ENCODE measurements at places on chromosomes 11 and 22.

DNA sequence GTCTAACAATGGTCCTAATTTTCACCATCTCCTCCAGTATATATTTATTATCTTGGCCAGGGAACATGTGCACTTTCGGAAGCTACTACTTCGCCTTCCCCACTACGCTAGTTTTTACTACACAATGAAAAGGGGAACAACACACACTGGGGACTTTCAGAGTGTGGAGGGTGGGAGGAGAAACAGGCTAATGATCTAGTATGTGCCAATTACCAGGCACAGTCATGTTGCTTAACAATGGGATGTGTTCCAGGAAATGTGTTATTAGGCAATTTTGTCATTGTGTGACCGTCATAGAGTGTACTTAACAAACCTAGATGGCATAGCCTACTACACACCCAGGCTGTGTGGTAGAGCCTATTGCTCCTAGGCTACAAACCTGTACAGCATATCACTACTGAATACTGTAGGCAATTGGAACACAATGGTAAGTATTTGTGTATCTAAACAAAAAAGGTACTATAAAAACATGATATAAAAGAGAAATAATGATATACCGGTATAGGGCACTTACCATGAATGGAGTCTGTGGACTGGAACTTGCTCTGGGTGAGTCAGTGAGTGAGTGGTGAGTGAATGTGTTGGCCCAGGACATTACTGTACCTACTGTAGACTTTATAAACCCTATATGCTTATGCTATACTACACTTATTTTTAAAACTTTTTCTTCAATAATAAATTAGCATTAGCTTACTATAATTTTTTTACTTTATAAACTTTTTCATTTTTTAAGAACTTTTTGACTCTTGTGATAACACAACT lies 20.1 kb upstream of the CUL5 start:
- DNase-seq, result no peak

DNA sequence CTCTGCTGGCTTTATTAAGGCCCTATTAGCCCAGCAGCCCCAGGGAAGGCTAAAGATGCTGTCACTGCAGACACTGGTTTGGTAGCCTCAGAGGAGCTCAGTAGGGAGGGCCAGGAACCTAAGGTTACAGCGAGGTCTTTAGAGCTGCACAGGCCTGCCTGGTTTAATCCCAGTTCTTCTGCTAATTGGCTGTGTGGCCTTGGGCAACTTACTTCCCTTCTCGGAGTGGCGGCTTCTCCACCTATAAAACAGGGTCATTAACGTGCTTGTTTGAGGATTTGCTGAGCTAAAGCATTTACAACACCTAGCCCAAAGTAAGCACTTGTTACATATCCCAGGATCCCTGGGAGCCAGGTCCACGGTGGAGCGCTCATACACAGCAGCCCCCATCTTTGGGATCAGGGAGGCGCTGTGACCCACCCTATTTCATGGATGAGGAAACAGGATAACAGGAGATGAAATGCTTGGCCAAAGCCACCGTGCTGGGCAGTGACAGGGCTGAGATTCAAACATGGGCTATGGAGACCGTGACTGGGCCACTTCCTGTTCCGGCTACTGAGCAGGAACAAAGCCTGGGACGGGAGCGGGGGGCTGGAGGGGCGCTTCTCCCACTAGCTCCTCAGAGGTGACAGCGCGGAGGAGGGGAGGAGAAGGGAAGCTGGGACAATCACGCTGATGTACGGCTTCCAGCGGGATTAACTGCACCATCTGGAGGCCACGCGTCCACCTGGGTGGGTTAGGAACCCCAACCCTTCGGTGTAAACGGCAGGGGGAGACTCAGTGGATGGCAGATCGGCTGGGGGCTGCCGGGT lies 61.5 kb downstream of the IGLL1 start:
- no peak for DNase-seq

DNA sequence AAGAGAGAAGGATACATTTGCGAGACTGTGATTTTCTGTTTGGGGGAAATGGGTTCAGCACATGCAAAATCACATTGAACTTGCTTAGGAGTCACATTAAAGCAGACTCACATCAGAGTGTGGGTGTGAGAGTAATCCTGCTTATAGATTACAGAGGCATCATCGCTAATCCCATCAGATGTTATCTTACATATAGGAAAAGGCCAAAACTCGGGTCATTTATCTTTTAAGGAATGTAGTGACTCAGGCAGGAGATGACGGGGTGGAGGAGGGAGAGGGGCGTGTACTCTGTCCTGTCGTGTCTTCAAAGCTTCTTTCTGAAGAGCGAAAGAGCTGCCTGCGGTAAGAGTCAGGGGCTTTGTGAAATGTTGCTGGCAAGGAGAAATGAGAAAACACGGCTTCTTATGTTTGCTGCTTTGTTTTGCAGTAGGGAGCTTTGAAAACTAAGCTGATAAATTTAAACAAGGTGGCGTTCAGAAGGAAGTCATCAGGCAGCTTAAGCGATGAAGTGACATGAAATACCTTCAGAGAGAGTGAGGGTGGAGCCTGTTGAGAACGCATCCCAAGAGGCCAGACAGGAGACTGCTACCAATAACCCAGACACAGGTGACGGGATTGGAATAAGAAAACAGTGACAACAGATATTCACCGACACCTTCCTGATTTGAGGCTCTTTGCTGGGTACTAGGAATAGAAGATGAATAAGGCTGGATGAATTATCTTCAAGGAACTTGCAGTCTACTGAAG lies 2.2 kb upstream of the C11orf16 start:
- no peak for DNase-seq

- no peak for DNase-seq
These were observed 134.8 kb downstream of the TRPC6 start for GRCh38 chr11:101448881-101449442.

DNA sequence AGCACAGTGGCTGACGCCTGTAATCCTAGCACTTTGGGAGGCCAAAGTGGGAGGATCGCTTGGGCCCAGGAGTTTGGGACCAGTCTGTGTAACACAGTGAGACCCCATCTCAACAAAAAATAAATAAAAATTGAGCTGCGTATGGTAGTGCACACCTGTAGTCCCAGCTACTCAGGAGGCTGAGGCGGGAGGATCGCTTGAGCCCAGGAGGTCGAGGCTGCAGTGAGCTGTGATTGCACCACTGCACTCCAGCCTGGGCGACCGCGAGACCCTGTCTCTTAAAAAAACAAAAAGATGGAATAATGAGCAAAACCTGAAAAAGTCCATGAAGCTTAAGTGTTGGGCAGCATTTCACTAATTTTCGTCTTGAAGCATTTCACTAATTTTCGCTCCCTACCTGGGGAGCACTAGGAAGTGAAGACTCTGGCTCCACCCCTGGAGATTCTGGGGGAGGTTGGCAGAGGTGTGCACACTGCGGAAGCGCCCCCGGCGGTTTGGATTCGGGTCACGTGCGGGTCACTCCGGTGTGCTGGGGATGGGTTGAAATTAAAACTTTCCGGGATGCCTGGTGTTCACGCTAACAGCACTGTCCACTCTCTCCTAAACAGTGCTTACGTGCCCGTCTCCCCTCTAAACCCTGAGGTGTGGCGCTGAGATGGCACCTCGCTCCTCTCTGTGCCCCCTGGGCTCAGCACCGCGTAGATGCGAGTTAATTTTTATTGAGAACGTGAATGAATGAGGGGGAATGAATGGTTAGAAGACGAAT lies 906 bp upstream of the NAA40 start:
- no peak for DNase-seq

DNA sequence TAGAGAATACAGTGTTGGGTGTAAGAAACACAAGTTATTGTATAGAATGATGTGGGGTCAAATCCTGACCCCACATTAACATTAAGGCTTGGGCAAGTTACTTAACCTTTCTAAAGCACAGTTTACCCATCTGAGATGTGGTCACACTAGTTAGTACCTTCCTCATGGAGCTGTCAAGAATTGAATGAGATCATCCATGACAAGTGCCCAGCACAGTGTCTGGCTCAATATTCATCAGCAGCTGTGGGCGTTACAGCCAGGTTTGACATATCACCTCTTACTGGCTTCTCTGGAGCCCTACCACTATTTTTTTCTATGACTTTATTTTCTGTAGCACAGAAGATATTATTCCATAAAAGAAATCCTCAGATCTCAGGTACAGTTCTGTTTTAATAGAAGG lies 57.2 kb downstream of the SC5D start:
- DNase-seq, result no peak

All from stimulated activated CD8-positive, alpha-beta memory T cell treated with anti-CD3 and anti-CD28 coated beads, Interleukin-2, amount 100 ng/mL, for 1 hour (primary cell).